NCI-H2171 (cell line): ENCODE measurements at places on chromosomes 5 and 9.

DNA sequence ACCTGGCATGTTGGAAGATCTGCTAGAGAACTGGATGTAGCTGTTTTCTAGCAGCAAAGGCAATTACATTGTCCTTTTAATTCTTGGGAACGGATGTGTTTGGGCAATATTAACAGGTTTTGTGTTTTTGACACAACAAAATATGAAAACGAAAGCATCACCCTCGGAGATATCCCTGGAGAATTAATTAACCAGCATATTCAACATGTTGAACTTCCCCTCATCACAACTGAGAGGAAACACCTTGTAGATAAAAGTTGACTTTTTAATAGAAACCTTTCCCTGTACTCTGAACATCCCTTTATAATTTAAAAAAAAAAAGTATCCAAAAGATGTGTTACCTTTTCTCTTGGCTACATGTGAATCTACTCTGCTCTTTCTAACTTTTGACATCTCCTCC lies 13.0 kb downstream of the SEMA6A start:
- DNase-seq, result no peak

DNA sequence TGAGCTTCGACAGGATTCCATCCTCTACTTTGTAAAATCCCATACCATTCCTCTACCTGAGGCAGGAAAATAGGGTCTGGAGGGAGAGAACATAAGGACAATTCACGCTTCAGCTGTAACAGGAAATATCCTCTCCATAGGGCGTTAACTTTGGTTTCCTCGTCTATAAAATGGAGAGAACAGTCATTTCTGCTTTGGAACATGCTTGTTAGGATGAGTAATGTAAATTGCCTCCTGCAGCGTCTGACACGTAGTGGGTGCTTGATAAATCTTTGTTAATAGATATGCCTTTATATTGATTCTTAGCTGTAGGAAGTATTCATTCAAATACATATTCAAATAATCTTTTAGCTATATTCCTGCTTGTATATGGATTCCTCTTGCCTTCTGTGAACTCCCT lies 711 bp upstream of the SUB1 start:
- peak; percentile 30 for DNase-seq

GRCh38 chr9:98381311-98382103 lies 126.1 kb upstream of the TBC1D2 start:
- no peak for DNase-seq

- DNase-seq, result peak; percentile 85
Measured at GRCh38 chr9:130461218-130461630, 16.5 kb downstream of the ASS1 start.

DNA sequence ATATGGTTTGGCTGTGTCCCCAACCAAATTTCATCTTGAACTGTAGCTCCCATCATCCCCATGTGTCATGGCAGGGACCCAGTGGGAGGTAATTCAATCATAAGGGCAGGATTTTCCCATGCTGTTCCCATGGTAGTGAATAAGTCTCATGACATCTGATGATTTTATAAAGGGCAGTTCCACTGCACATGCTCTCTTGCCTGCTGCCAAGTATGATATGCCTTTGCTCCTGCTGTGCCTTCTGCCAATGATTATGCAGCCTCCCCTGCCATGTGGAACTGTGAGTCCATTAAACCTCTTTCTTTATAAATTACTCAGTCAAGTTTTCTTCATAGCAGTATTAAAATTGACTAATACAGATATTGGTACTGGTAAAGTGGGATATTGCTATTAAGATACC lies 42.4 kb downstream of the MARCHF11 start:
- no peak for DNase-seq

DNA sequence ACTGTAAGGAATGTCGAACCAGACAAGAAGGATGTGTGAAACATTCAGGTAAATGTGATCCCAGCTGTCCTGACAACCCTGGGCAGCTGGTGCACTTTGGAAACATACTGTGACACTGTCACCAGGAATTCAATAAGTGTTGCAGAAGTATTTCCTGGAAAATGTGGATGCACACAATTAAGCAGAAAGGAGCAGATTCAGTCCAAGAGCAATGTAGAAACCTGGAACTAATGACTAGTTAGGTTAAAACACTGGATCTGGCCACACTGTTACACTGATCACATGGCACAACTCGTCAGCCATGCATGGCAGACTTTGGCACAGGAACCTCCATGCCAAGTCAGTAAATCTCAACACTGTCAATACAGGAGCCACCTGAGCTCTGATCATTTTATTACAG lies 109.0 kb downstream of the FAM174A start:
- DNase-seq, result no peak

GRCh38 chr5:139638090-139638735 lies 9.9 kb upstream of the CXXC5 start:
- DNase-seq, result no peak

DNA sequence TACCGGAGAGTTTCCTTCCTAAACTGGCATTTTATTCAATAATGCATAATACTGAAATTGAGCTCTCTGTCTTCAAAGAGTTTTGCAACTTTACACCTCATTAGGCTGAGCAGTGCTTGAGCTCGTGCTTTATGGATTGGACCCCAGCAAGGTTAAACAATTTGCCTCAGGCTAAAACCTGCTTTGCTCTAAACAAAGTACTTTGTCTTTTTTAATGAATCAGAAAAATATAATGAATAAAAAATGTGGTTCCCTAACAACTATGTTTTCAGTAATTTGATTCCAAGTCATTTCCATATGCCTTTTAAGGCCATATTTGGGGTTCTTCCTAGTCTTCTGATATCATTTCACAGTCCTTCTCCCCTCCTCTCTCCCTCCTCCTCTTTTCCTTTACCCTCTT lies 20.0 kb downstream of the ZNF366 start:
- no peak for DNase-seq

DNA sequence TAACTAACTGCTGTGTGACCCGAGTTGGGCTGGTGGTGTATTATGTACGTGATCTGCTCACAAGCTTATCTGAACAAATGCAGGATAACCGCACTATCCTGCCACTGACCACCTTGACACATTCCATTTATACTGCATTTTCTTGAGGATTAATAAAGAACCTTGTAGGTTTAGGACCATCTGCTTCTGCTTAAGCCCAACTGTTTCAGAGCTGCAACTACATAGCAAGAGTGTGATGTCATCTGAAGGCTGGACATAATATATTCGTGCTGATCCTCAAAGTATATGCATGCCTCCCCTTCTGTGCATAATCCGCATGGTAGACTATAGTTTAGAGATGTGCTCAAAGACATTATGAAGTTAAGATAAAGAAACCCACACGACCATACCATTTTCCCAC lies 435.9 kb downstream of the BNC2 start:
- DNase-seq, result no peak

- no peak for DNase-seq
Measured at GRCh38 chr5:160048131-160048530, 39.2 kb downstream of the TTC1 start.

DNA sequence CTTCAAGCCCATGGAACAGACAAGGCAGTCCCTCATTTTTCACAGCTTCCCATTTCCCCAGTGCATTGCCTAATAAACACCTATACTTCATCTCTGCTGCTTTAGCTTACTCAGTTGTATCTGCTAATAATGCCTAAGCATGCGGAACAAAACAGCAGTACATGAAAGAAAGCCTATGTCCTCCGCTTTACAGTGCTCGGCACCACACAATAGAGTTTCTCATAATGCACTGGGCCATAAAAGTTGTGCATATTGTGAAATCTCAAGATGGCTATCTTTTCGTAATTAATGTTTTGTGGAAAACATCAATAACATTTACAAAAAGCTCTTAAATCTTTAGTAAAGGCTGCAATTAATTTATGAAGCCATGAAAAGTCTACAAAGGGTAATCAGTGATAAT lies 69.3 kb downstream of the DENND1A start:
- no peak for DNase-seq

- no peak for DNase-seq
Measured at GRCh38 chr9:6134661-6135180, 80.9 kb upstream of the IL33 start.

DNA sequence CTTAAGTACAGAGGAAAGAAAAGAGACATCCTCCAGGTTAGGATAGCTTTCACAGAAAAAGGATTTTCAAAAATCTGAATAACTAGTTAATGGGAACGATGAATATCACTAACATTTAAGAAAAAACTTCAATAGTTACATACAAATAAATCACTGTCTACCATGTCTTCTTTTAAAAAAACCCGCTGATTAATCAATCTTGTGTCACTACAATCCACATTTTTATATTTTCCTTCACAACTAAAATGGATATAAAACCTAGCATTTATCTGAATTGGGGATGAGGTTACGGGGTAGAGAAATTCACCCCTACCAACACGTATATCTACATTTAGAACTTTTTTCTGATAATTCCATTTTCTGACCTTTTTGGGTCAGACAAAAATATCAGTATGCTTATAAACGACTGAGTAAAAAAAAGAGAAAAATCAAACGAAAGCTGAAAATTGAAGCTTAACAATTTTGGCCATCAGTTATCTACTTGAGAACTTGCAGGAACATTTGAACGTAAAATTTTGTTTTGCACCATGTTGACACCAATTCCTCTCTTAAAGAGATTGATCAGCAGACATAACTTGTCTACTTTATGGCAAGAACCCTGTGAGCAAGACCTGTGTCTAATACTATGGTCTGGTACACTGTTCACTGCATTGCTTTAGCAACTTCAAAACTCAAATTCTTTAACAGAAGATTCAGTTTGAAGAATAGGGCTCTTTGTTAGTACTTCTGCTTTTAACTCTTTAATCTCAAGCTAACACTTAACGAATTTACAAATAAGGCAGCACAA lies 4.8 kb downstream of the NR3C1 start:
- no peak for DNase-seq

- DNase-seq, result no peak
Measured at GRCh38 chr5:109753279-109753678, 63.6 kb downstream of the MAN2A1 start.

DNA sequence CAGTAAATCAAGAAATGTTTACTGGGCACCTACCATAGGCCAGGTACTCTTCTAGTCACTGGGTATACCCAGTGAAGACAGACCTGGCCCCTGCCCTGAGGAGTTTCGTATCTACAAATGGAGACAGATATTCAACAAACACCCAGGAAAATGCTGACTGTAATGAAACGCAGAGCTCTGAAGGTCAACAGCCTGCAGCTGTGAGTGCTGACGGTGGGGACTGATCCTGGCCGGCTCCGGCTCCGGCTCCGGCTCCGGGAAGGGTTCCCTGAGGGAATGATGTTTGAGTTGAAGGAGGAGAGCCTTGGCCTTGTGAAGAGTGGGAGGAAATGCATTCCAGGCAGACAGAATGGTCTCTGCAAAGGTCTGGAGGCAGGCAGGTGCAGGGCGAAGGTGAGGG lies 23.1 kb downstream of the FGFR4 start:
- DNase-seq, result no peak

- DNase-seq, result no peak
Measured at GRCh38 chr5:136075466-136075891, 46.7 kb downstream of the TGFBI start.

DNA sequence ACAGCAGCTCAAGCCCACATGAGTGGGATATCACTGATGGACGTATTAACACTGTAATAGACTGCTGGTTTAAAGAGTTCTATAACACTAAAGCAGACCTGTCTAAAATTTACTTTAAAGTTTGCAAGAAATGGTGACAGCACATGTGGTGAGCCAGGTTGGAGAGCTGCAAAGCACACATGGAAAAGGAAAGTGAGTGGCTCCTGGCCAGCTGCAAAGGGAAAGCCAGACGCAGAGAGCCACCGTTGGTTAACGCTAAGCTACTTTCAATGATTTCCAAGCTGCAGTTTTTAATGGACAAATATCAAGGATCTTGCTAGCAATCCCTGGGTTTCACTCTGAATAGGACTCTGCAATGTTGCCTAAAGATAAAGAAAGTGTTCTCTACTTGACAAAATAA lies 89.9 kb downstream of the CTNND2 start:
- DNase-seq, result no peak

- no peak for DNase-seq
Measured at GRCh38 chr5:165304193-165304827, 1798.9 kb downstream of the MAT2B start.

DNA sequence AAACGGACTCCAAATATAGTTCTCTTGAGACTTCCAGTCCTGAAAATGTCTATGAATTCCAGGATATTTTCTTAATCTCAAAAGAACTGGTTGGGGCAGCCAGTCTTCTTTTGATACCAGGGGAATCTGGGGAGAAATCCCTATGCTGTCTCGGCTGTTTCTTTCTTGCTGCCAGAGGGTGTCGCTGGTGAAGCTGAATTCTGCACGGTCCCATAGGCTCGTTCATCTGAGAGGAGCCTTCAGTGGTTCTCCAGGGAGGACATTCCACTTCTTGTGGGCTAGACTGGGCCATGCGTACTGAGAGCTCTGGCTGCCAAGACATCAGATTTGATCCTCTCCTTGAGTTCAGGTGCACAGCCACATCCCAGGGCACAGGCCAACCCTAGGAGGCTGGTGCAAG lies 155.0 kb upstream of the CLINT1 start:
- DNase-seq, result no peak

GRCh38 chr5:75651575-75652238 lies 40.5 kb downstream of the ANKDD1B start:
- DNase-seq, result no peak

DNA sequence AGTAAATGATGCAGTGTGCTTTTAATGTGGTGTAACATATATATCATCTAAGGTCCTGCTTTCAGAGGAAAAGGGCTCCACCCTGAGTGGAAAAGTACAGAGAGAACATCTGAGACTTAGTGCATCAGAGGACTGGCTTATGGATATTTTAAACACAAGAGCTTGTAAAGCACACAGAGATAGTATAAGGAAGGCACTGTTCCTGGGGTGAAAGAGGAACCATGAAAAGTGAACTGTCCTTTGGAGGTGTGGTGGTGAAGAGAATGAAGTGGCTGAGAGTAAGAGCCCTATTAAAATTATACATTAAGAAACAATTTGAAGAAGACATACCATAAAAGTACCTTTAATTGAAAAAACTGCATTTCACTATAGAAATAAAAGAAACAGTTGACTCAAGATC lies 68.9 kb downstream of the CSF2 start:
- DNase-seq, result no peak

DNA sequence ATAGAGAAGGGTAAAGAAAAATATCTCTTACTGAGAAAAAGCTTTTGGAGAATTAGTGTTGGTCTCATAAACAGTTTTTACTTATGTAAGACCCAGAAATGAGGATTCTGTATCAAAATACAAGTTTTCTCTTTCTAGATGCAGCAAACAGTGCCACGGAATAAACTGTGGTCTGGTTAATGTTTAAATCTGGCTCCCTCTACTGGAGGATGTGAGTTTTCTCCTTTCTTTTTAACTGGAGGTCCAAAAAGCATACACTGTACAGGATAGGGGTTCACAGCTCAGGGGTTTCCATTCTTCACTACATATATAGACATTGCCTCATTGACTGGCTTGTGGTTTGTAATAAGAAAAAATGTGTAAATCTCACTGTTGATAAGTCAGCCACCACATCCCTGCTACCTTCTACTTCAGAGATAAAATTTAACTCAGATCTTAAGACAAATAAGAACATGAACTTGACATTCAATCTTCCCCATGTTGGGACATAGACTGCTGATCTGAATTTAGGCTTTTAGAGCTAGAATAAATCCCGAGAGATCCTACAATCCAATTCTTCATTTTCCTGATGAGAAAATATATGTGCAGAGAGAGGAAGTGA lies 98.9 kb downstream of the CFAP95 start:
- peak; percentile 57 for DNase-seq

GRCh38 chr5:83586874-83587776 lies 115.6 kb downstream of the VCAN start:
- DNase-seq, result no peak

- no peak for DNase-seq
Measured at GRCh38 chr5:21765406-21765805, 1087.7 kb downstream of the CDH12 start.

- no peak for DNase-seq
Measured at GRCh38 chr5:140791089-140791488, 3.6 kb upstream of the PCDHA2 start.

- no peak for DNase-seq
Measured at GRCh38 chr9:112711050-112711689, 6.7 kb downstream of the INIP start.
